ENCODE measurements at places on chromosomes 6 and 20.

GRCh38 chr20:11001302-11001701 is 327.5 kb upstream of the JAG1 start:
- no peak for DNase-seq

GRCh38 chr6:158539413-158539812 is 20.5 kb upstream of the TMEM181 start:
- no peak for DNase-seq

GRCh38 chr6:5028301-5028700 is 24.5 kb upstream of the RPP40 start:
- DNase-seq = no peak

GRCh38 chr20:62617711-62618483 is 24.4 kb upstream of the SLCO4A1 start:
- peak; percentile 90 for DNase-seq

- DNase-seq = no peak
These were observed 31.0 kb downstream of the LCA5 start for GRCh38 chr6:79506251-79506650.

GRCh38 chr6:11233673-11234573 is 1.5 kb upstream of the NEDD9 start:
- DNase-seq = no peak

- DNase-seq = no peak
These were observed 472.1 kb upstream of the RNF217 start for GRCh38 chr6:124490122-124490521.

DNA sequence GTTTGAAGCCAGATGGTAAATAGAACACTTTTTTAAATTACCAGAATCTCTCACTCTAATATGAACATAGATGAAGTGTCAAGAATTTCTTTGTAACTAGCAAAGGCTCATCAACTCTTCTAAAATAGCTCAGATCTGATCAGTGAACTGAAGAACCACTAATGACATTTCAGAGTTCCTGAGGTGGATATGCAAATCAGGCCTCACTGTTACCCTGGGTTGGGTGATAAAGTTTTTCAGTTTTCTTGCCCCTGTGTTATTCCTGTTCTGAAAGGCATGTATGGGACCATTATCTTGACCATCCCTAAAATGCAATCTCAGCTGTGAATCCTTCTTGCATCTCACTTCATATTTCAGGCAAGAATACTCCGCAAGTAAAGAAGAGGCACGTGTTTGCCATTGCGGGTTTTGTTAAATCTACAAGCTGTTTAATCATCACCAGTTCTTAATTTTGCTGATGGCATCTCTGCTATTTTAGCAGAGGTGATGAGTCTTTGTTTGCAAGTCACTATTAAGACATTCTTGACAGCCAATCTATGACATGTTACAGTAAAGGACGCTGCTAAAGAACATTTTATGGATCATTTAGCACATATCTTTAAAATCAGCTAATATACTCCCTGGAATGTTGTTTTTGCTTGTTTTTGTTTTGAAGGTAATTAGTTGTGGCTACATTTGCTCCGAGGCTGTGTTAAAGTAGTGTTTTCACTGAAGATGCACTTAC is 47.9 kb downstream of the KHDC1L start:
- DNase-seq = no peak

- DNase-seq = peak; percentile 59
These were observed 336 bp upstream of the LY6G5C start for GRCh38 chr6:31681135-31681671.

- peak; percentile 87 for DNase-seq
These were observed 159.4 kb upstream of the CITED2 start for GRCh38 chr6:139533573-139534471.

GRCh38 chr20:25090492-25091429 is 8.8 kb upstream of the VSX1 start:
- DNase-seq = no peak

GRCh38 chr6:7261852-7262461 is 51.0 kb downstream of the SSR1 start:
- peak; percentile 64 for DNase-seq

DNA sequence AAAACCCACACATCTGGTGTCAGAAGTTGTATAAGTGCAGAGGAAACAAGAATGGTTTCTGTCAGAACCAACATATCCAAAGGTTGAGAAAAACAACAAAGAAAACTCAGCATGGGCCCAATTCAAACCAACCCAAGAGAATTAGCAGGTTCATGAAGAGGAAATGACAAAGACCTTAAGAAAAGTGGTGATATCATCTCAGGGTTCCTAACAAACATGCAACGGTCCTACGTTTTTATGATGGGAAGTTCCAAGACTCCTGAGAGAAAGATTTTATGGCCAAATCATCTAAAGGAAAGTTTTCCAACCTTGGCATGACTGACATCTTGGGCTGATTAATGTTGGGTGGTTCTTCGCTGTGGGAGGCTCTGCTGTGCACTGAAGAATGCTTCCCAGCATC is 23.0 kb downstream of the TFB1M start:
- no peak for DNase-seq

GRCh38 chr6:143726015-143726647 is 48.4 kb downstream of the PHACTR2 start:
- DNase-seq = no peak

DNA sequence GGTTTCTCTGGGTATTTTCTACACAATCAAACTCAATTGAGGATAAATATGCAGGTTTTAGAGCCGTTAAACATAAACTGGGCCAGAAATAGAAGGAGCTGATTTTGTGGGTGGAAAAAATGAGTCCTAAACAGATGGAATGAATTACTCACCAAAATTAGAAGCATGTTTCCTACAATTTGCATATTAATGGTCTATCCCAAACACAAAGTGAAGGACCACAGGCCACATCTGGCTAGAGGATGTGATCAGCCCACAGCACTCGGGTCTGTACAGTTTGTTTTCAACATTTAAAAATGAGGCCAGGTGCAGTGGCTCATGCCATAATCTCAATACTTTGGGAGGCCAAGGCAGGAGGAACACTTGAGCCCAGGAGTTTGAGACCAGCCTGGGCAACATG is 296.3 kb downstream of the PREX1 start:
- DNase-seq = no peak

DNA sequence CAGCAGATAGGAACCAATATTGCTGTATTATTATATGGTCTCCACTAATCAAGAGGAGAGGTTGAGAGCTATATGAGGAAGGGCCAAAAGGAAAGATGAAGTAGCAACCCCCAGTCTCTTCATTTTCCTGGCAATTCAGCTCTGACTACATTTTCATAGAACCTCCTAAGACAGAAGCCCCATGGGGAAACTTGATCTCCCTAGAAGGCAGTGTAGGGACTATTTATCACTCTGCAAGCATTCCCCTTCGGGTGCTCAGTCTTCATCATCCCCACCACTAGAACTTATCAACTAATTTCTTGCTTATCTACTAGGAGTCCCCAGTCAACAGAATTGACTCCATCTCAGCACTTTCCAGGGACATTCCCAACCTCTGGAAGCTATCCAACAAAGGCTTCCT is 25.5 kb upstream of the ITCH start:
- DNase-seq = no peak

GRCh38 chr6:153092082-153093013 is 38.7 kb downstream of the RGS17 start:
- DNase-seq = peak; percentile 81

GRCh38 chr6:29005183-29005885 is at the start of gene ZNF311:
Gene ZNF311 (minus strand): TSS chr6:29005315. CDS start chr6:29003954, 1,361 bp downstream.
- DNase-seq = peak; percentile 77

GRCh38 chr6:99492092-99492491 is 23.1 kb downstream of the USP45 start:
- DNase-seq = no peak

DNA sequence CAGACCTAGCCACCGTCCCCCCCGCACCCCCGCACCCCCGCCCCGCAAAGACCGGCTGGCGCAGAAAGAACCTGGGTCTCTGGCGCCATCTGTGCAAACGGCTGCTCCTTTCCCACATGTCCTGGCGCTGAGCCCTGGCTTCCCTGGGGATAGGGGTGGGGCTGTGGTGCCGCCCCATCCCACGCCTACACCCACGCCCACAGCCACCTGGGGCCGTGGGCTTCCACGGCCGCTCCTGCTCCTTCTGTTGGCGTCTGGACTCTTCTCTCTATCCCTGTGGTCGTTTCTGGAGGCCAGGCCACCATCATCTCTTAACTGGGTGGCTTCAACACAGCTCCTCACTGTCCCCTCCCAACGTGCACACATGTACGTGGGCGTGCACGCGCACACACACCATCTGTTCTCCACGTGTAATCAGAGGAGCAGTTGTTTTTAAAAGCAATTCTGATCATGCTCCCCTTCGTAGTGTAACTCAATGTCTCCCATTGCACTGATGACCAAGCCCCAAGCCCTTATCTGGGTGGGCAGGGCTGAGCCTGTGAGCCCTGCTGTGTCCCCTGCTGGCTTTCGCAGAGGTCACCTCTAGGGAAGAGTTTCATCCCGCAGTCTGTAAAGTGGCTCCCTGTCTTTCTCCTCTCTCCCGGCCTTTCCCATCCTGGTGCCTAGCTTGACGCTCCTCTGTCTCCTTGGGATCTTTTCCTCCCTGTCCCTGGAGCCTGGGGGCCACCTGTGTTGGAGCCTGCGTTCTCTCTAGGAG is 31.9 kb upstream of the FAM83D start:
- DNase-seq = no peak

DNA sequence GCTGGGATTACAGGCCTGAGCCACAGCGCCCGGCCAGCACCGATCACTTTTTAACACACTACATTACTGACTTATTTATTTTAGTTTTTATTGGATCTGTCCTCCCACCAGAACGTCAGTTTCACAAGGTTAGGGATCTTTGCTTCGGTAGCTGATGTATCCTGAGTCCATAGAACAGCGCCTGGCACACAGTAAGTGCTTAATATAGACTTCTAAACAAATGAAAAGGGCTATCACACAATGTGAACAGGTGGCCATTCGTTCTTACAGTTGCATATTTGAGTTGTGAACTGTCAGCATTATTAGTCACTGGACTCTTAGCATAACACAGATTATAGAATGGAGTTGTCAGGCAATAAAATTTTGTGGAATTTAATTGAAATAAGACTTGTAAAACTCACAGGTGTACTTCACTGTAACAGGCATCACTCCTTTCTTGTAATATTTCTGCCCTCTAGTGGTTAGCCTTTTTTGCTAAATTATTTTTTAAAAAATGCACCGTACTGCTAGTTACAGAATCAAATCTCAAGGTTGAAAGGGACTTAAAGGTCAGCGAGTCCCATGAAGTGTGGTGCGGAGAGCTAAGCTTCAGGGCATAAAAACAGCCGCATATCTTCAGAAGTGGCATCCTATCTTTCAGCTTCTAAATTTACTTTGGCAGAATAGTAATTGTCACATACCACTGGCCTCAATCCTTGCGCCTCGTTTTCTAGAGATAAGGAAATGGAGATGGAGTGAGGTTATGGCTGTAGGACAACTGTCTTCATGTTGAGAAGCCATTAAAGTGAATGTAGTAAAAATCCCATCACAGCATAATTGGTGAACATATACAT is 3.4 kb upstream of the TBC1D7 start:
- peak; percentile 51 for DNase-seq

- DNase-seq = peak; percentile 97
These were observed 12.8 kb upstream of the DNAAF9 start for GRCh38 chr20:3420211-3420707.

- no peak for DNase-seq
These were observed 268.0 kb downstream of the HACE1 start for GRCh38 chr6:104591573-104592334.
